ENCODE measurements at places on chromosomes 6 and 20.

DNA sequence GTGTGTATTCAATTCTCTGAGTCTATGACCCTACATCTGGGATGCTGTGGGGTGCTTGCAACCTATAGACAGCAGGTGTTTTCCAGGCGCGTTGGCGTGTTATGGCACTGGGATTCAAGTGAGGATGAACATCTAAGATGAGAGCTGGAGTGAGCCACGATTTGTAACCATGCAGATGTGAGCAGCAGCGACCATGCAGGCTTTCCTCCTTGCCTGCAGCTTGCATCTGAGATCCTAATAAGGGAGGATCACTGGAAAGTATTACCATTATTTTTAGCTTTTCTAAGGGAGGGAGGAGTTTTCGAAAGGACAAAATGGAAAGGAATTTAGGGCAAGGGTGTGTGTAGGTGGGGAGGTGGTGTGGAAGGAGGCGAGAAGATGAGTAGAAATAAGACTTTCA, 216.7 kb downstream of the ATXN1 start:
- DNase-seq = no peak

DNA sequence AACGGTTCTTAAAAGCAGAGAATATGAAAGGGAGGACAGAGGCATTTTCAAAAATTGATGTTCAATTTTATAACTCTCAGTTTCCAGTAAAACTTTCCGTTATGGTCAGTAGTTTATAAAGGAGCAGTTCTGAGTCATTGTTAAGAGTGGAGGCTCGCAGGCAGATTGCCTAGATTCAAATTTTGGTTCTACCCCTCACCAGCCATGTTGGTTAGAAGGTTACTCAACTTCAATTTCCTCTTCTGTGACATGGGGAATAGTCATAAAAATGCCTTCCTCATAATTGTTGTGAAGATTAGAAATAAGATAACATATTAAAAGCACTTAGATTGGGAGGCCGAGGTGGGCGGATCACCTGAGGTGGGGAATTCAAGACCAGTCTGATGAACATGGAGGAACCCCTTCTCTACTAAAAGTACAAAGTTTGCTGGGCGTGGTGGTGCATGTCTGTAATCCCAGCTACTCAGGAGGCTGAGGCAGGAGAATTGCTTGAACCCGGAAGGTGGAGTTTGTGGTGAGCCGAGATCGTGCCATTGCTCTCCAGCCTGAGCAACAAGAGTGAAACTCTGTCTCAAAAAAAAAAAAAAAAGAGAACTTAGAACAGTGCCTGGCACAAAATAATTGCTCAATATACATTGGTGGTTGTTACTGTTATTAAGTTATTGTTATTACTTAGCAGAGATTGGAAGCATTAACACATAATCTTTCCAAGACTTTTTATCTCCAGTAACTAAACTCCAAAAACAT, 348.9 kb downstream of the NRN1 start:
- DNase-seq = no peak

DNA sequence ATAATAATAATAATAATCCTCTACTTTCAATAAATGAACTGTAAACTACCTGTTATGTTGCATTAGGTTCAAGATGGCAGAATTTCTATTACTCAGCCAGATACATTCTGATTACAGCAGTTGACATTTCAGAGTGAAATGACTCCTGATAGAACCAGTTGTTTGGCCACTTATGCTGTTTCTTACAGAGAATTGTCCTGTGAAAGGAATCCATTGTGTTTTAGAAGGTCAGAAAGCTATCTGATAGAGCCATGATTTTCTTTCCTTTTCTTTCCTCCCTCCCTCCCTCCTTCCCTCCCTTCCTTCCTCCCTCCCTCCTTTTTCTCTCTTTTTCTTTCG, 16.6 kb downstream of the GJA10 start:
- DNase-seq = no peak

DNA sequence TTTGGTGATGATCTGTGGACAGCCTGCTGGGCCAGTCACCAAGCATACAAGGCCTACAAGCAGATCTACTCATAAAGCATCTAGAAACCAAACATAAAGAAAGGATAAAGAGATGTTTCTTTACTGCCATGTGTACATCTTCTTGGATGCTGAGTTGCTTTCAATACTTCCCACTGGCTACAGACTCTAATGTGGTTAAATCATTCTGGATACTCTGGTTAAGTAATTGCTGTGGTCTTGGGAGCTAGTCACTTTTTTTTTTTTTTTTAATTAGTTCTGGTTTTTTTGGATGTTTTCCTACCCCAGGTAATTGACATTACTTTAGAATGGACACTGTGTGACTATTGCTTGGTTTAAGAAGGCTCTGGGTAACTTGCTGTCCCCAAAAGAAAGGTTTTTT, 215.4 kb upstream of the RUNX2 start:
- no peak for DNase-seq

DNA sequence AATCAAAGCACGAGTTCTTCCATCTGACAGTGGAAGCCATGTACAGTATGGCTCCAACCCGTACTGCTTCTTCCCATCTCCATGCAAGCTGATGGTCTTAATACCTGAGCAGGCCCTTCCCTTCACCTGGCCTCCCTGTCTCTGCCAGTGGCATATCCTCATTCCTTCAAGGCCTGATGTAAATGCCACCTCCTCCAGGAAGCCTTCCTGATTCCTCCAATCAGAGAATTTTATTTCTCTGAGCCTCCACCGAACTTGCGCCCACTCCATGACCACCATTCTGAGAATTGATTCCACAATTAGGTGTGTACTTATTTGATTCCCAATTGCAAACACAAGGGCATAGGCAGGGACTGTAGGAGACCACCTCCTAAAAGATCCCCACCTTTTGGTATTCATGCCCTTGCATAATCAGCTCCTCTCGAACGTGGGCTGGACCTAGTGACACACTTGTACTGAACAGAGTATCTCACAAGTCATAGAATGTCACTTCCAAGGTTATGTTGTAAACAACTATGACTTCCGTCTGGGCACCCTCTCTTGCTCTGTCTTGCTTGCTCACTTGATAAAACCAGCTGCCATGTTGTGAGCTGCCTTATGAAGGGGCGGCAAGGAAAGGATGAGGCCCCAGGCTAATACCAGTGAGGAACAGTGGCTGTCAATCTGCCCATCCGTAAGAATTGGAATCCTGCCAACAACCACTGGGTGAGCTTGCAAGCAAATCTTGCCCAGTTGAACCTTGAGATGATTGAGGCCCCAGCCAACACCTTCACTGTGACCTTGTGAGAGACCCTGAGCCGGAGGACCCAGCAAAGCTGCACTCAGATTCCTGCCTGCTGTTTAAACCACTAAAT, 38.8 kb downstream of the CPNE5 start:
- no peak for DNase-seq

Data from NCI-H524 treated with DMSO at 0.1 percent for 48 hours (cell line).